Brain microvascular endothelial cell (primary cell): ENCODE measurements at places on chromosomes 4 and X.
A peak's percentile ranks its signal among the peaks of the same experiment; 100 is the strongest.

DNA sequence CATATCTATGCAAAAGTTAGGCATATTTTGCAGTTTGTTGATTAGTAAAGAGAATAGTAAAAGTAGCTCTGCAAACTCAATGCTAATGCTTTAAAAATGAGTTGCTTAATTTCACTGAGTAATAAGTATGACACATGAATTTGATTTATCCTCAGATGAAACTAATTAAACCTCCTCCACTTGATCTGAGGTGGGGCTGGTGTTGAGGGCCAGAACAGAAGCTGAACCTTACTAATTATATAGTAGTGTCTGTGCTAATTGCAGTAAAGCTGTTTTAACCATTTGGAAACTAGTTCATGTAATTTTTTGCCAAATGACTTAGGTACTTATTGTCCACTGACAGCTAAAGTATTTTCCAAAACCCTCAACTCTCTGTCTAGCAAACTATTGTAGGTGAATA, 7.7 kb upstream of the PGAM4 start:
- DNase-seq: no peak

DNA sequence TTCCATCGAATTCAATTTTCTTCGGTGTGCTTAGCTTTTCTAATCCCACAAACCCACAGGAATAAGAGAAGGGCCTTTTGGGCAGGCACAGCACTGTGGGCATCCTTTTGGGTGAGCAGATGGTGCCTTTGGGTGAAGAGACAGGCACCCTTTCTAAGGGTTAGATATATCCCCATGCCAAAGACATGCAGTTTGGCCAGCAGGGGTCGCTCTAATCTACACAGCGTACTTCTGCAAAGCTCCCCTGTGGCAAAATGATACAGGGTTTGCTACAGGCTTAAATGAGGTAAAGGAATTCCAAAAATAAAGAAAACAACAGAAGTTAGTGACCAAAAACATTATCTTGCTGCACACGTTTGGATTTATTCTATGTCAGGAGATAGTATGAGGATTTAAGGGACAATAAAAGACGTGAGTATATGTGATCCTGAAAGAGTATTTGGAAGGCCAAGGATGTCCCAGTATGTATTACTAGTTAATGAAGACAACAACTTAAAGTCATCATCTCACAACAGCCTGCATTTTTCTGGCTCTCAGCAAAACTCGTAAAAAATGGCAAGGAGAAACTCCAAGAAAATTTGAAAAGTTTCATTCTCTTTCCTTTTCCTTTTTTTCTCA, 49.5 kb downstream of the PHEX start:
- peak; percentile 40 for DNase-seq

GRCh38 chr4:27011401-27011800, 150.8 kb downstream of the STIM2 start:
- DNase-seq: no peak

DNA sequence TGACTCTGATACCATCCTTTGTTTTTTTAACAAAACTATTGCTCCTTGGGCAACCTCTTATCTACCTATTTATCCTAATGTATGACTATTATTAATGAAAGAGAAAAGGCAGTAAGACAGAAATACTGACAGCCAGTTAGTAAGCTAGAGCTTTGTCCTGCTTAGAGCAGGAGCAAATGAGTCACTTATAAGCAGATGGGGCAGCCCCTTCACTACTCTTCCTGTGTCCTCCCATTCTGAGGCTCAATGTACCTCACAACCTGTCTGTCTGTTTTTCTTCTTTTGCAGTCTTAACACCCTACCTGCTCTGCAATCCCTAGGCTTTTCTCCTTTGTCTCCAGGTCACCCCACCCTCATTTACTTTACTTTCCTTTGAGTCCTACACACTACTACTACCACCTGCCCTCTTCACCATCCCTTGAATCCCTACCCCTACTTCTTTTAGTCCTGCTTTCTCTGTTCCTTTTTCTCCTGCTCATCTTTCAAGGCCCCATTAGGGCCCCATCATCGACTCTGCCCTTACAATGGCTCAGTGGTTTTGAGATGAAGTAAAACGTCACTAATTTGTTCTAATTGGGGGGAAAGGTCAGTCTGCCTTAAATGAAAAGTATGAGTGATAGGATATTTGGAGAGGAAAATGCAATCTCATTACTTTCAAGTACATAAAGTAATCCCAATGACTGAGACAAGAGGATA, 294.3 kb downstream of the GUCY2F start:
- DNase-seq: no peak

DNA sequence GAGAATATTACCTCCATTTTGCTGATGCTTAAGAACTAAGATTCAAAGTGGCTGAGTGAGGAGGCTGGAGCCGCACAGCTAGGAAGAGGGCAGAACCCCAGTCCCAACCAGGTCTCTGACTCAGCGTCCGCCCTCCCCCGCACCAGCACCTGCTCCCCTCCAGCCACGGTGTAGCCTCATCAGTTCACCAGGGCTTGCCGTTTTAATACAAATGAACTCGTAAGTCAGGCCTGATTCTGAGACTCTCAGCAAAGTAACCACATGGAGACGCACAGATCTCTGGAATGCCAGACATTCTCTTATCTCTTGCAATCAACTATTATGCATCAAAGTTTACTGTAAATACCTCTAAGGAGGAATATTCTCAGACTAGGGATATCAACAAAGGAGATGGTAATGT, 52.4 kb downstream of the ENPP6 start:
- peak; percentile 34 for DNase-seq

GRCh38 chrX:131741103-131741581, 197.3 kb downstream of the OR13H1 start:
- peak; percentile 48 for DNase-seq

GRCh38 chr4:152206646-152207377, 329.1 kb downstream of the FBXW7 start:
- no peak for DNase-seq
